GM12864 (cell line): ENCODE measurements at places on chromosomes 4 and X.

GRCh38 chr4:27327421-27328181, 467.0 kb downstream of the STIM2 start:
- DNase-seq, result no peak

DNA sequence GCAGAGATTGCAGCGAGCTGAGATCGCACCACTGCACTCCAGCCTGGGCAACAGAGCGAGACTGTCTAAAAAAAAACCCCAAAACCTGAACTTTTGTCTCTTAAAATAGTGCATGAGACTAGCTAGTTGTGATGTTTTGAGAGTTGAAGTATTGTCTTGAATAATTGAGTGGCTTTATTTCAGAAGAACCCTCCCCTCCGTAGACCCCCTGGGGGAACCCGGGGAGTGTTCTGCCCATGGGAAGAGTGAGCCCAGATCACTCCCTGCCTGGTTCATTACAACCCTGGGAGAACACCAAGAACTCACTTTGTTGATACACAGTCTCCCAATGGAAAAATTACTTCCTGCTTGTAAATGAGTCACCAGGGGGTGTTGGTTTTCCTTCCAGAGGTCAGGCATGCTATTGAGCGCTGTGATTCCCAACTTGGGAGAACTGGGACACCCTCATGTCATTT, 65.3 kb upstream of the SHISA3 start:
- DNase-seq, result peak; percentile 10

- no peak for DNase-seq
These were observed 217.0 kb upstream of the FAT4 start for GRCh38 chr4:125097729-125098128.

DNA sequence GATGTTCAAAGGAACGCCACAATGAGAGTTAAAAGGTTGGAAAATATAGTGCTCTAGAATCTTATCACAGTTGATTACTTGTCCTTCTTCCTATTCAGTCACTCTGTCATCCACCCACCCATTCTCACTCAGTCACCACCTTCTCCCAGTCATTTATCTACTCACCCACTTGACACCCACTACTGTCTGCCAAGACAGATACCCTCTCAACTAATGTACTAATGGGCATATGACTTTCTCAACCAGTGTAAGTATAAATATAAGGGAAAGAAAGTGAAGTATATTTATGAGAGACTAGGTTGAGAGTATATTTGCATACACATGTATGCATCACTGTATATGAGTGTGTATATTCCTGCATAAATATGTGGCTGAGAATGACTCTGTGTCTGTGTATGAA, 20.0 kb downstream of the MID2 start:
- no peak for DNase-seq

GRCh38 chrX:67546496-67547423, 2.9 kb downstream of the AR start:
- no peak for DNase-seq

DNA sequence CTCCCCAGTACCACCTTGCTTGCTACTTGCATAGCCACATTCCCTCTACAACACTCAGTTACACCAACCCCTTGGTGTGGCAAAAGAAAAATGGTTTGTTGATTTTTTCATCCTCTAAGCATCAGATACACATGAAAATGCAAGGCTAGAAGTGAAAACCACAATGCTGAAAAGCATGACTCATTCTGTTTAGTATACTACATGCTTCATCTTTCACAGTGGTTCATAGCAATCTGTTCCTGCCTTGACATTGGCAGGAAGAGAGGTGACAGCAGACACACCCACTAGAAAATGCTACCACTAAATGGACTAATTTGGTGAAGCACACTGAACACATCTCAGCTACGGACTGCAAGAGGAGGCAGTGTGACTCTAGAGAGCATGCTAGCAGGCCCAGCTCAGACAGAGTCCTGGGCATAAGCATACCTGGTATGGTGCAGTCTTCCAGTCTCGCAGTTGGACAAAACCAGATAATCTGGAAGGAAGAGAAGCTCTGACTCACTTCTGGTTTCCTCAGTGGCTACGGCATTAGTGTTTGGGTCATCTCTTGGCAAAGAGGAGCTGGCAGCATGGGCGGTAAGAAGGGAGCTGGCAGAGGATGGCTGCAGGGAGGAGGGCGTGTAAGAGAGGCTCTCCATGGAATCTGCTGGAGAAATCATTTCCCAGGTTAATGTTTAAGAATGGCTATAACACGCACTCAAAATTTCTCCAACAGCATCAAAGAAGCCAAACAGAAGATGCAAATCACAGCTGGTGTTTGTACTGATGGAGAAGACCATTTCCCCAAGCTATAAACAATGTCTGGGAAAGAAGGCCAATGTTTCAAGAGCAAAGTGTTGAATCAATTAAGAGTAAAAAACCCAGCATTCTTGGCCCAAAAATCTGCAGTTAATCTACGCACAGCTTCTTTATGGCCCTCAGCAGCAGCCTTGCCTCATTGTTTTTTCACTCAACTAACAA, 37.8 kb downstream of the GAB3 start:
- DNase-seq, result peak; percentile 66

DNA sequence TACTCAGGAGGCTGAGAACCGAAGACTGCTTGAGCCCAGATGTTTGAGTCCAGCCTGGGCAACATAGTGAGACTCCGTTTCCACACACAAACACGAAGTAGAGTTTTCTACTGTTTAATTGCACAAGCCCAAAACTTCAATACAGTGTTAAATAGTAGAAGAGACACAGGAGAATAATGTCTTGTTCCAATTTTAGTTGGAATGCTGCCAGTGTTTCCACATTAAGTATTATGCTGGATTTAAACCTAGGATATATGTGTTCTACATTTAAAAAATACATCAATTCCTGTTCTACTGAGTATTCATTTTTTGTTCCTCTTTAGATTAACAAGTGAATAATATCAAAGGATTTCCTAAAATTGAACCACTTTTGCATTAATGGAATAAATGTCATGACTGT, 91.3 kb downstream of the LCORL start:
- DNase-seq, result no peak

- no peak for DNase-seq
These were observed 19.1 kb upstream of the SETD7 start for GRCh38 chr4:139575072-139575471.

- peak; percentile 10 for DNase-seq
These were observed 23.6 kb upstream of the SMPX start for GRCh38 chrX:21781525-21781924.

- no peak for DNase-seq
These were observed 7.0 kb downstream of the CYBB start for GRCh38 chrX:37786624-37787422.

GRCh38 chr4:6687947-6688878, 5.5 kb upstream of the S100P start:
- DNase-seq, result no peak

GRCh38 chr4:179605196-179605595, 2163.0 kb upstream of the AGA start:
- no peak for DNase-seq

DNA sequence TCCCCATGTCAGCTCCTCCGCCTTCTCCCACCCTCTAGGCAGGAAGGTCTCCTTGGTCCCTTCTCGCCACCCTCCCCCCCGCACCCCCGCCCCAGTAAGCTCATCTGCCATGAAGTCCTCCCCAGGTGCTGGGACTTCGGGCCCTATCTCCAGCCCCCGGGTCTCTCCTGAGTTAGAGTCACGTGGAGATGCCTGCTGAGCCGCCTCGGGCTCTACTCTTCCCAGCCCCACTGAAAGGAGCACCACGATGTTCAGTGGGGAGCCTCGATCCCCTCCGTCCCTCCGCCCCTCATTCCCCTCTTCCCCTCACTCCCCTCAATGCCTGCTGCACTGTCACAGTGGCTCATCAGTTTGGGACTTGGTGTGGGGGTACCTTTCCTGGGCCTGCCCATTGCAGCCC, 3.9 kb downstream of the HTRA3 start:
- no peak for DNase-seq

GRCh38 chr4:25993395-25994185, 79.6 kb downstream of the SMIM20 start:
- peak; percentile 25 for DNase-seq

GRCh38 chrX:50771382-50771781, 42.6 kb downstream of the SHROOM4 start:
- DNase-seq, result no peak
